ENCODE measurements at places on chromosomes 5 and 9.

DNA sequence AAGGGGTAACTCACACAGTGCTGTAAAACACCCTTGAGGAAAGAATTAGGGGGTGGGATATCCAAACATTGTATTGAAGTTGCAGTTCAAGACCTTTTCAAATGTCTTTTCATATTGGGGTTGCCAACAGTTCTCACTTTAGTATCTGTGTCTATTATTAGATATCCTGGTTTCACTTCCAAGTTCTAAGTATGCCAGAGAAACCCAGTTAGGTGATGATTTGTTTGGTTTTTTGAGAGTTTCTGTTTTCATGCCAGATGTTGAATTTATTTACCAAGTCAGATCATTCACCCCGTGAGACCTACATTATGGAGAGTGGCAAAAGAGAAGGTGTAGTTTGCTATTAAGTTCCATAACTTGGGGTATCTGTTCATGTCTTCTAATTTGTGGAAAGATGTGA, 64.5 kb downstream of the C9orf152 start:
- no peak for DNase-seq

- DNase-seq, result no peak
Observed at GRCh38 chr5:166356096-166356495, 1935.3 kb upstream of the WWC1 start.

GRCh38 chr5:40904205-40904993, 4.9 kb upstream of the C7 start:
- peak; percentile 32 for DNase-seq

GRCh38 chr5:150289551-150290390, at the start of gene CAMK2A:
TSS of gene CAMK2A (minus strand) at chr5:150289773. CDS start at chr5:150289625, 148 bp downstream.
- DNase-seq, result no peak

DNA sequence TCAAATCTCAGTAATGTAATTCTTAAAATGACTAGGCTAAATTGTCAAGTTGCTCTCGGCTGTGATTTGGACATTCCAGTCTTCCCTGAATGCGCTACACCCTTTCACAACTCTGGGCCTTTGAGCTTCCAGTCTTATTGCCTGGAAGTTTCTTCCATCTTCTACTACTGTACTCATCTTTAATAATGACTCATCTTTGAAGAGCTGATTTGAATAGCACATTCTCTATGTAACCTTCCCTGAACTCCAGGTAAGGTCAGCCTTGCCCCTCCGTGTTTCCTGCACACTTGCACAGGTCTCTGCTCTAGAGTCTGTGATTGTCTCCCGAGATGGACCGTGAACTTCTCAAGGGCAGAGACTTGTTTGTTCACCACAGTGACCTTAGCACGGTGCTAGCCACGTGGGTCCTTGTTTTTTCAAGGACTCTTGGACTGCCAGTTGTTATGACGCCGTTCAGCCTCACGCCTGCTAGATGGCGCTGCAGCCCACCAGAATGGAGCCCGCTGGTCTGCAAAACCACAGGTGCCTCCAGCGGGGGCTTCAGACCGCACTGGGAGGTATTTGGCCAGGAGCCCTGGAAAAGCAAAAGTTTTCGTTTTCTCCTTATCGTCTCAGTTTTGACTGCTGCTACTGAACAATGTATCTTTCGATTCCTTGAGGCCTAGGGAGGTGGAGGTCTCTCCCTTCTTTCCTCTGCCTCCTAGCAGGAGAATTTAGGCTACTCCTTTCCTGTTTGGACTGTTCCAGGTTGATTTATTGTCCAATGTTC, 44.4 kb downstream of the SEC61B start:
- DNase-seq, result no peak

DNA sequence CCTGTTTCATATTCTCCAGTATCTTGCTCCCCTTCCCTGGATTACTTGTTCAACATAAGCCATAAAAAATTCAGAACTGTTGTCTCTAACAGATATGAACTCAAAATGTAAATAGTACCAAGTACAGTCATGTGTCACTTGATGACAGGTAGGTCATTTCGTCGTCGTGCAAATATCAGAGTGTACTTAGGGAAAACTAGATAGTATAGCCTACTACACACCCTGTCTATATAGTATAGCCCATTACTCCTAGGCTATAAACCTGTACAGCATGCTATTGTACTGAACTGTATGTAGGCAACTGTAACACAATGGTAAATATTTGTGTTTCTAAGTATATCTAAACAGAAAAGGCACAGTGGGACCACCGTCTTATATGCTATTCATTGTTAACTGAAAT, 39.1 kb downstream of the SMIM15 start:
- DNase-seq, result no peak

- no peak for DNase-seq
Observed at GRCh38 chr5:147093138-147093537, 141.7 kb upstream of the STK32A start.

GRCh38 chr5:168307925-168308584, 16.6 kb downstream of the WWC1 start:
- no peak for DNase-seq

DNA sequence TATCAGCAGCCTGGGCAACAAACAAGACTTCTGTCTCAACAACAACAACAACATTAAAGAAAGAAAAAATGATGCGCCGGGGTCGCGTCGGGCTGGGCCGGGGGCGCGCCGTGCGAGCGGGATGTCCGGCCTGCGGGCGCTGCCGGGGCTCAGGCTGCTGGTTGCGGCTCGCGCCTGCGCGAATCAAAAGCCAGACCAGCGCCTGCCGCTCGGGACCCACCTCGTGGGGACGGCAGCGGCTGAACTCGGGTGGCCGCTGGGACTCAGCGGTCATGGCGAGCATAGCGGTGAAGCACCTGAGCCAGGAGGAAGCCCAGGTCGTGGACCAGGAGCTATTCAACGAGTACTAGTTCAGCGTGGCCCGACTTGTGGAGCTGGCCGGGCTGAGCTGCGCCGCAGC, 11.9 kb upstream of the NHP2 start:
- DNase-seq, result no peak

- no peak for DNase-seq
Observed at GRCh38 chr9:38713426-38713825, 6.5 kb downstream of the FAM240B start.

DNA sequence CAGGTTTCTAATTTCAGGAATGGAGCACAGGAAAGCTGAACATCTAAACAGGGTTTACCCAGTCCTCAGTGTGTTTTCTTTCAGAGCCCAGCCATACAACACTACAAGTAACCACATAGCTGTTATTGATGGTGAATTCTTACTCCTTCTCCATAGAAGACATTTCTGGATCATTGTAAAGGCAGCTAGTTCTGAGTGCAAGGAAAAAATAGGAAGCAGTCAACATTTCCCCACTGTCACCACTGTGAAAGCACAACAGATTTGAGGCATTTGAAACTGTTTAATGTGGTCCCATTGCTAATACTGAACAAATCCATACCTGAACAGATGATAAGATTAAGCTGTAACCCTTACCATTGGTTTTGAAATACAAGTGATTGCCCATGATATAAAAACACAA, 145.0 kb upstream of the PCA3 start:
- DNase-seq, result no peak

GRCh38 chr5:69492923-69493395, 369 bp downstream of the OCLN start:
- peak; percentile 60 for DNase-seq

DNA sequence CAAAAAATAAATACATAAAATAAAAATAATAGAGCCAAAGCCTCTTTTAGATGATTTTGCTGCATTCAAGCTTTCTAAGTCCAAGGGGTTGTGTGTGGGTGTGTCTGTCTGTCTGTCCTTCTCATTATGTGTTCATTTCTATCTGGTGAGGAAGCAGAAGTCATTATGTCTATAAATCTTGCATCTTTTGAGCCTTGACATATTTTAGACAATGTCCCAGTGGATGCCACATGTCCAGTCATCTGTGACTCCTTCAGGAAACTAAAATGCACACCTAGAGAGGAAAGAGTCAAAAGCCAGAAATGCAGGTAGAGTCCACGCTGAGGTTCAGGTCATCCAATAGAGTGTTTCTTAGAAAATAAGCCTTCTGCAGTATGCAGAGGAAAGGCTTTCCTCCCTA, 80.9 kb downstream of the GALNT10 start:
- DNase-seq, result no peak

DNA sequence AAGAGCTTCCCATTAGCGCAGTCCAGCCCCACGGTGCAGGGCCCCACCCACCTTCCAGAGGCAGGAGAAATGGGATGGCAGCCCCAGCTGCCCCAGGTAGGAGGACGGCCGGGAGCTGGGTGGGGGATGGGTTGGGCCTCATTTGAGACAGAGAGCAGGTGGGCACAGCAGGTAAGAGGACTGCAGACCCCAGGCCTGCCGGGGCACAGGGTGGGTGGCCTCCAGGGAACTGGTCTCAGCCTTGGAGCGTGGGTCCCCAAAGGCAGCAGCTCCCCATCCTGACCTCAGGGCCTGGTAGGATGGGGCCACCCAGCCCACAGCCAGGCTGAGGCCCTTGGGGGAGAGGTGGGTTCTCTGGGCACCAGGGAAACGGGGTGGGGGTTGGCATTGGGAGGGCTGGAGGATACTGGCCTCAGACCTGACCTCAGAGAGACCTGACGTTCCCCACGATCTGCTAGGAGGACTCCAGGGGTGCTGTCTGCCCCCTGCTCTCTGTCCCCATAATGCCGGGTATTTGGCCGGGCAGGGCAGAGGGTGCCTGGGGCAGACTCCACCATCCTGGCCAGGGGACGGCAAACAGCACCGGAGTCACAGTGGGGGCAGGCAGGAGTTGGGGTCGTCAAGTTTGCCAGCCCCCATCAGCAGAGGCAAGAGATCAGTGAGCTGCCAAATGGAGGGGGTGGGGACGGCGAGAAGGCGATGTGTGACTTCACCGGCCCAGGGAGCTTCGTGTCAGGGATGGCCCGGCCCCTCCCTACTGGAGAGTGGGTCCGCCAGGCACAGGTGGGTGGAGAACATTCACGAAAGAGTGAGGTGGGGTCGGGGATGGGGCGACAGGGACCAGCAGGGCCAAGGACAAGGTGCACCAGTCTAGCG, 6.8 kb upstream of the QRFP start:
- no peak for DNase-seq

- no peak for DNase-seq
Observed at GRCh38 chr9:113192455-113192854, 28.6 kb downstream of the FKBP15 start.

GRCh38 chr5:68555907-68556681, 340.5 kb downstream of the PIK3R1 start:
- DNase-seq, result no peak

- DNase-seq, result no peak
Observed at GRCh38 chr9:110762783-110763182, 94.2 kb downstream of the MUSK start.

- DNase-seq, result no peak
Observed at GRCh38 chr9:470552-471194, 256.0 kb downstream of the DOCK8 start.

GRCh38 chr5:96838201-96839070, 30.7 kb upstream of the ERAP1 start:
- DNase-seq, result no peak

DNA sequence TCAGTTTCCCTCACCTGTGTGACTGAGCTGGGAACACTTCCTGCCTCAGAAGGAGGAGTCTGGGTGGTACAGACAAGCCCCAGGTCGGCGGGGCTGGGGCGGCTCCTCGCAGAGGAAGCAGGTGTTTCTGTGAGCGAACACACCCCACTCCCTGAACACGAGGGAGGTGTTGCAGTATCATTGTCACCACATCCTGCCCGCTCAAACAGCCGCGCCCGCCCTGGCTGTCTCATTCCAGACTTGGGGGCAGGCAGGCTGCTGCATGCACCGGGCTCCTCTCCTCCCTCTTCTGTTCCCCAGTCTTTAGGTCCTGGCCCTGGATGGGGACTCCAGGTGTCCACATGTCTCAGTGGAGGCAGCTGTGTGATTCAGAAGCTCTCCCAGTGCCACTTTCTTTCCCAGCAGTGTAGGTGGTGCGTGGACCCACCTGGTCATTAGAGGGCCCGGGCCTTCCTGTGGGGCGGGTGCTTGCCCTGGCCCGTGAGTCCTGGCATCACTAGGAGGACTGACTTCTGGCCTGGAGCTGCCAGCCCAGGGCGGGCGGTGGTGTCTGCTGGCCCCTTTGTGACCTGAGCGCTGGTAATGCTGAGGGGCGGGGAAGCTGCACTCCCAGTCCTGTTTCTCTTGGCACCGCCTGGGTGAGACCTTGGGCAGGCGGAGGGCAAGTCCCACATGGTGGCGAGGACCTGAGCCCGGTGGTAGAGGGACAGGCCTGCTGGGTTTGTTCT, 18.3 kb upstream of the PHYHD1 start:
- DNase-seq, result peak; percentile 82

GRCh38 chr5:107383414-107383813, 287.3 kb downstream of the EFNA5 start:
- no peak for DNase-seq

DNA sequence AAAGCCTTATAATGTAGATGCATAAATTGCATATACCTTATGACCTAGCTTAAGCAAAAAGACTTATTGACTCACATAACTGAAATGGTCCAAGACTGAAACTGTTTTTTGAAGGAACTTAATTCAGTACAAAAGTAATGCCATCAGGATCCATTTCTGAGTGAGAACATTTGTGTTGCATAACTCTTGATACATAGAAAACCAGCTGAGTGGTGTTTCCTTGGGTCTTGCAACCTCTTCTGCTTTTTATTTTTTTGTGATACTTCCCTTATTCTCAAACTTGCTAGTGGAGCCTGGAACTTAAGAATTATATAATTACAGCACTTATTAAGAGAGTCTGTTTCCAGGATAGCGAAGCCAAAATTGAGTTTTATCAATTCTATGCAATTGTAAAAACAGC, 272.0 kb downstream of the MAN2A1 start:
- no peak for DNase-seq

- DNase-seq, result no peak
Observed at GRCh38 chr5:93145767-93146166, 435.3 kb downstream of the NR2F1-AS1 start.

- DNase-seq, result no peak
Observed at GRCh38 chr5:51389577-51390463, 6.6 kb downstream of the ISL1 start.

- DNase-seq, result no peak
Observed at GRCh38 chr5:56414066-56414465, 180.9 kb upstream of the ANKRD55 start.

DNA sequence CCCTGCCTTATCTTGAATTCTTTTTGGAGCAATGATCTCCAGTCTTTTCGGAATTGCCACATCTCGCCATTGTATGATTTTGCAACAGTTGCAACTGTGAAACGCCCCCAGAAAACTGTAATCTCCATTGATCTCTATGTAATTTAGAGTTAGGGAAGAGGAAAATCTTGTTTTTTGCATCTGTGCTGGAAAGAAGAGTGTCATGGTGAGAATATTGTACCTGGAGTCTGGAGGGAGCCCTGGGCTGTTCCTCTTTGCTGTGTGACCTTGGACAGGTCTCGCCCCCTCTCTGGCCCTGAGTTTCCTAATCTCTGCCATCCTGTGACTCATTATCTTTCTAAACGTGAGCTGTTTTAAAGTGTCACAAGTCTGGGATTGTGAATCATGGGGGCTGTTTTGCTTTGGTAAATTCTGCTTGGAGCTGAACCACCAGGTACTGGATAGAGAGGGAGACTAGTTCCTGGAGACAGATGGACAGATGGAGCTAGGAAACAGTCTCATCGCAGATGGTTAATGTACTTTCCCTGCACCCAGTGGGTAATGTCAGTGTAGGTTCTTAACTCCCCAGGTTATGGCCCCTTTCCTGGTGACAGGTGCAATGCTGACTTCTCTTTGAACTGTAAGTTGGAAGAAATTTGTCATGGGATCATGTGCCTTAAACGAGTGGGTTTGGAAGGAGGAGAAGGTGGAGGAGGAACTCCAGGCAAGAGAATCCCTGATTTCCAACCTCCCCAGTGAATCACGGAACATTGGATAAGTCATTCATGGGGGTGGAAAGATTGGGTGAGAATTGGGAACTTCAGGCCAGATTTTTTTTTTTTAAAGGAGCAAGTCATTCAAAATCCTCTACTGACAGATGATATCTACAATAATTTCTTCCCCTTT, 19.6 kb downstream of the PPARGC1B start:
- DNase-seq, result no peak

- DNase-seq, result no peak
Observed at GRCh38 chr9:12305211-12305610, 388.0 kb upstream of the TYRP1 start.
